ENCODE measurements at places on chromosomes 13 and 19. TPM values are rescaled to one million over a fixed set of nuclear protein-coding genes. Genes with fewer than 3 reads are reported as not detected.

GJB6 gene
- total RNA-seq: not detected

DPY19L3 gene
- 40.0 TPM for total RNA-seq

AXL gene
- not detected for total RNA-seq

- no peaks in the 10 kb centered on the region for H3K4me1 ChIP-seq
- H3K27ac ChIP-seq: no peak overlapping the region
- H3K36me3 ChIP-seq: no peaks in the 10 kb centered on the region
- H3K4me3 ChIP-seq: no peak overlapping the region
- no peak for DNase-seq
- no peaks in the 10 kb centered on the region for H3K27me3 ChIP-seq
Observed at GRCh38 chr19:56654151-56654550, 11.2 kb downstream of the SMIM17 start.

- H3K4me3 ChIP-seq: no peak overlapping the region
- DNase-seq: no peak
- no peak overlapping the region for H3K27ac ChIP-seq
- no peaks in the 10 kb centered on the region for H3K4me1 ChIP-seq
- H3K27me3 ChIP-seq: no peaks in the 10 kb centered on the region
- H3K36me3 ChIP-seq: no peaks in the 10 kb centered on the region
Observed at GRCh38 chr13:29522044-29522685, 73.3 kb downstream of the SLC7A1 start.

DNA sequence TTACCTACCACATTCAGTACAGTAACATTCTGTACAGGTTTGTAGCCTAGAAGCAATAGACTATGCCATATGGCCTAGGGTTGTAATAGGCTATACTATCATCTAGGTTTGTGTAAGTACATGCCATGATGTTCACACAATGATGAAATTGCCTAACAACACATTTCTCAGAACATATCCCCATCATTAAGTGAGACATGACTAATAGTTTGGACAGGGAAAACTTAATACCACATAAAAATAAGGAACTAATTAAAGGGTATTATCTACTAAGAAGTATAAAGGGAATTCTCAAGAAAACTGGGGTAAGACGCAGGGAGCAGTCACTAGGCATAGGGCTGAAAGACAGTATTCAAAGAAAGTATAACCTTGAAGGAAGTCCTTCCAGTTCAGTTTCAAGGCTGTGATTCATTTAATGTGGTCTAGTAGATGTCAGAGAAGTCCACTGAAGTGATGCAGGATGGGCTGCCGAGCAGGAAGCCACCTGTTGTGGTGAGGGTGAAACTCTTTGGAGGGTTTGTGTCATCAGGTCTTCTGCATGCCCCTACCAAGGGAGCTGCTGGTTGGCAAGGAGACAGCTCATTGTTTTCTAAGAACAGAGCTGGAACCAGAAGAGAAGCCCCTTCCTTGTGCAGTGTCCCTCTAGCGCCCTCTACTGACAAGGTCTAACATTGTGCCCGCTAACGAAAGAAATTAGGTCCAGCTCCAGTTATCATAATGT is 122.9 kb downstream of the OLFM4 start:
- H3K4me1 ChIP-seq: no peaks in the 10 kb centered on the region
- H3K4me3 ChIP-seq: no peak overlapping the region
- no peaks in the 10 kb centered on the region for H3K27me3 ChIP-seq
- H3K36me3 ChIP-seq: no peaks in the 10 kb centered on the region
- peak; percentile 12 for DNase-seq

DNA sequence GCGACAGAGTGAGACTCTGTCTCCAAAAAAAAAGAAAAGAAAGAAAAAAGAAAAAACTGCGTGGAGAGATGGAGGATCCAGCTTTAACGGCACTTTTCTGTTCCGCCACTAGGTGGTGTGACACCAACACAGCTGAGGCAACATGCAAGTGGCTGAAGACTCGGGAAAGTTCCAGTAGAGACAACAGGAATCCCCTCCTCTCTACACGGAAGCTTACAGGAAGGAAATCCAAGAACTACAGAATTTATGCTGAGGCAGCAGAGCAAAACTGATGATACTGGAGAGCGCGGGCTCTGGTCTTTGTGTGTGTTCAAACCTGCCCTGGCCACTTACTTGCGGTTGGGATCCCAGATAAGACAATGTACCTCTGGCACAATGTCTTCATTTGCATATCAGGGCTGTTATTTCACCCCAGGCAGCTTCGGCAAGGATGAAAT is 9.9 kb downstream of the RANBP3 start:
- no peak overlapping the region for H3K27ac ChIP-seq
- H3K4me3 ChIP-seq: no peak overlapping the region
- H3K4me1 ChIP-seq: peaks cover 18% of the 10 kb centered on the region
- DNase-seq: peak; percentile 70
- no peaks in the 10 kb centered on the region for H3K27me3 ChIP-seq

DNA sequence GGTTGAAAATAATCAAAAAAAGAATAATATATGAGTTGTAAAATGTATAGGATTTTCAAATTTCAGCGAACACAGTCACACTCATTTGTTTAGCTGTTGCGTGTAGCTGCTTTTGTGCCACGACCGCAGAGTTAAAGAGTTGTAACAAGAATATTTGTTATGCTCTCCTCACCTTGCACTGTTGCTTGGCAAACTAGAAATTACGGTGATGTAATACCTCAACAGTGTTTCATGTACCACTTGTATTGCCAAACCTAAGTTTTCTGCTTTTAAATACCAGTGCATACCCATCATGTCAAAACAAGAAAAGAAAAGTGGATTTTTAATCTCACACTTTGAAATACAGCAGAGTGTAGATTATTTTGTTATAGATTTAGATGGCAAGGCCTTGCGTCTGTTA is 201.1 kb downstream of the NBEA start:
- no peaks in the 10 kb centered on the region for H3K27me3 ChIP-seq
- DNase-seq: no peak
- no peaks in the 10 kb centered on the region for H3K4me1 ChIP-seq
- no peak overlapping the region for H3K4me3 ChIP-seq

Data from B cell (primary cell).